ENCODE measurements at places on chromosomes 11 and 22. TPM values are rescaled to one million over a fixed set of nuclear protein-coding genes. Genes with fewer than 3 reads are reported as not detected.

The TBX1 gene
- total RNA-seq: 0.13 TPM

The TRIM49 gene
- total RNA-seq: not detected

The GAB4 gene
- not detected for total RNA-seq

The OR51V1 gene
- not detected for total RNA-seq

The SPTBN2 gene
- 1.2 TPM for total RNA-seq

The CEP126 gene
- total RNA-seq: 4.2 TPM

The RASGRP2 gene
- not detected for total RNA-seq

The GLYATL2 gene
- 1.2 TPM for total RNA-seq

All from aortic smooth muscle cell (primary cell).